Karpas-422 (cell line): ENCODE measurements at places on chromosomes 2 and 18. TPM values are rescaled to one million over a fixed set of nuclear protein-coding genes. Genes with fewer than 3 reads are reported as not detected.

- no peak for DNase-seq
Measured at GRCh38 chr2:233965032-233965603, 47.9 kb downstream of the TRPM8 start.

GRCh38 chr2:10285556-10286198 is 17.0 kb upstream of the HPCAL1 start:
- no peak for DNase-seq

- no peak for DNase-seq
Measured at GRCh38 chr18:12295389-12296086, 12.5 kb upstream of the TUBB6 start.

GRCh38 chr18:73986711-73987110 is 160.9 kb downstream of the FBXO15 start:
- DNase-seq: no peak

GRCh38 chr2:74712223-74713053 is 58.4 kb downstream of the SEMA4F start:
- no peak for DNase-seq

DNA sequence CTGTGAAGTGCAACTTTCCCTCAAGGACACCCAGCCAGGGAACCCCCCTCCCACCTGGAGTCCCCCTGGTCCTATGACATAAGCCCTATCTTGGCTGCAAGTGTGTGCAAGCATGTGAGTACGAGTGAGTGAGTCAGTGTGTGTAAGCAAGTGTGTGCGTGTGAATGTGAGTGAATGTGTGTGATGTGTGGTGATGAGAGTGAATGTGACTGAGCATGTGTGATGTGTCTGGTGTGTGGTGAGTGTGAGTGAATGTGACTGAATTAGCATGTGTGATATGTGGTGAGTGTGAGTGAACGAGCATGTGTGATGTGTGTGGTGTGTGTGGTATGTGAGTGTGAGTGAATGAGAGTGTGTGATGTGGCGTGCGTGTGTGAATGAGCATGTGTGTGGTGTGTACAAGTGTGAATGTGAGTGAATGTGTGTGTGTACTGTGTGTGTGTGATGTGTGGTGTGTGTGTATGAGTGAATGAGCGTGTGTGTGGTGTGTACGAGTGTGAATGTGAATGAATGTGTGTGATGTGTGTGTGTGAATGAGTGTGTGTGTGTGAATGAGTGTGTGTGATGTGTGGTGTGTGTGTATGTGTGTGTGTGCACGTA is 68.8 kb upstream of the SMAD7 start:
- no peak for DNase-seq

DNA sequence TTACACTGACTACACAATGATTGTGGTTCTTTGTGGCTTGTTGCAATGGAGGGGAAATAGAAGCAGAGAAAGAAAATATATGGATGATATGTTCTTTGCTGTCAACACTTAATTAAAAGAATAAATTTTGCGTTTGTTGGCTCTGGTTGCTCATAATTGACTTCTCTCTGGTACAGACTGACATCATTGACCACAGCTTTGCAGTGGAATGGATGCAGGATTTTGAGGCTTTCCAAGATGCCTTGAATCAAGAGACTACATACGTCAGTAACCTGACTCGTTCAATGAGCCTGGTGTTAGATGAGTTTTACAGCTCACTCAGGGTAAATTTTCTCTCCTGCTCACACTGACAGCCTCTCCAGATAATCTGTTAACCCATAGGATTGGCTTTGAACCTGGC is 9.9 kb downstream of the GPN1 start:
- no peak for DNase-seq

GRCh38 chr2:61059382-61059781 is 6.3 kb upstream of the SANBR start:
- DNase-seq: no peak

DNA sequence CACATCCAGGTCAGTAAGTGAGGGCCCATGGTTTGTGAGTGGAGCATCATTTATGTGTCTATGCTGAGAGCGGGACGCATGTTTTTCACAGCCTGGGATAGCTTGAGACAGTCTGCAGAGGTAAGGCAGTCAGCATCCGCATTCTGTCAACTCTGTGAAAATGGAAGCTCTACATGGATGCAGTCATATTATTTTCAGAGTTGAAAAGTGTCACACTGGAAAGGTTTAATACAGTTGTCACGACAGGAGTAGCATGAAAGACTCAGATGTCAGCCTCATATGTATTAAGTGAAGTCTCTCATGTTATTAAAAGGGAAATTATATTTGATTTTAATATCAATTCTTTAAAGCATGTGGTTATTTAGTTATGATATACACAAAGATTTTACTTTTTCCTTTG is 436.9 kb upstream of the GYPC start:
- no peak for DNase-seq

Gene ATP6V1B1
- total RNA-seq: not detected in 2 replicates

Gene TSPYL6
- 0.60 TPM in 1 of 2 replicates, not detected in the other for total RNA-seq

Gene ANKRD30B
- total RNA-seq: not detected in 2 replicates

Gene GALR1
- not detected in 2 replicates for total RNA-seq

Gene ANO7
- 0.14 and 0.19 TPM in 2 replicates for total RNA-seq

Gene CTIF
- total RNA-seq: 0.47 and 0.60 TPM in 2 replicates
